ENCODE measurements at places on chromosomes 5 and 9.

GRCh38 chr5:133565993-133566392, 46.3 kb downstream of the FSTL4 start:
- DNase-seq = peak; percentile 46

GRCh38 chr5:103866169-103866568, 303.6 kb upstream of the NUDT12 start:
- no peak for DNase-seq

DNA sequence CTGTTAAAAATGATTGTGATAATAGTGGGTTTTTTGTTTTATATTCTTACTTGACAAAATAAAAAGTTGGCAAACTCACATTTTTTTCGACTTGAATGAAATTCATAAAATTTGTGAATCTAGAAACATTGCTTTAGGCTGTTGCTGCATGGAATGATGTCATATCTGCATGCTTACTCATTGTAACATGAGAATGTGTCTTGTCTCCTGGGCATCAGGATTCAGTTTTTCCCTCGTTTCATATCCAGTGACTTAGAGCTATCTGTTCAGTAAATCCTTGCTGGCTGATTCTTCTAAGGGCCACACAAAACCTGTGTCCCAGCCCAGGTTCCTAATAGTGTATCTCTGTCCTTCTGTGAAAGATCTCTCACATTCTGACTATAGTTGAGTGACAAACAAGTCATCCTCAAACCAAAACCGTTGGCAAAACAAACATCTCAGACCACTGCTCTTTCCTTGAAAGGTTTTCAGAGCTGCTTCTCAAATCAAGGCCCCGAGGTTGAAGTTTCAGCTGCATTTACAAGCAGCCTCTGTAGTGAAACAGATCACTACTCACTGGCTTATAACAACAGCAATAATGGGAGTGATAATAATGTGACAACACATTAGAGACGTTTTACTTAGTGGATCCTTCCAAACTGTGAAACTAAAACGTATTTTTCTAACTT, 95.0 kb downstream of the NPR3 start:
- DNase-seq = peak; percentile 70

- DNase-seq = peak; percentile 77
Measured at GRCh38 chr9:87714819-87715218, 11.1 kb upstream of the CTSL start.

GRCh38 chr5:111225926-111226325, 1.7 kb downstream of the CAMK4 start:
- no peak for DNase-seq

DNA sequence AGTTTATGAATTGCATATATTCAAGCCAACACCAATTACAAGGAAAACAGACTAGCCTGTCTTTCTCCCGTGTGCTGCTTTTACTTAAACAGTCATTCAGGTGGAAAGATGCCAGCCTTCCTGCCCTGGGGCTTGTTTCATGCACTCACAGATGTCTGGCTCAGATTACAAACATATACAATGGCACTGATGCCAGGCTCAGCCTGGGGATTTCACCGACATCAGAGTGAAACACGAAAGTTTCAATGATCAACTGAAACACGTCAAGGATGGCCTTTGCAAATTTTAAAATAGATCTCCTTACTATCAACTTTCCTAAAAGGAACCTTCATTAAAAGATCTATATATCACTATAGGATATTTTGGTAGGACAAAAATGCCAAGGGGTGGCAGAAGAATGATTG, 1576.5 kb downstream of the EFNA5 start:
- no peak for DNase-seq

DNA sequence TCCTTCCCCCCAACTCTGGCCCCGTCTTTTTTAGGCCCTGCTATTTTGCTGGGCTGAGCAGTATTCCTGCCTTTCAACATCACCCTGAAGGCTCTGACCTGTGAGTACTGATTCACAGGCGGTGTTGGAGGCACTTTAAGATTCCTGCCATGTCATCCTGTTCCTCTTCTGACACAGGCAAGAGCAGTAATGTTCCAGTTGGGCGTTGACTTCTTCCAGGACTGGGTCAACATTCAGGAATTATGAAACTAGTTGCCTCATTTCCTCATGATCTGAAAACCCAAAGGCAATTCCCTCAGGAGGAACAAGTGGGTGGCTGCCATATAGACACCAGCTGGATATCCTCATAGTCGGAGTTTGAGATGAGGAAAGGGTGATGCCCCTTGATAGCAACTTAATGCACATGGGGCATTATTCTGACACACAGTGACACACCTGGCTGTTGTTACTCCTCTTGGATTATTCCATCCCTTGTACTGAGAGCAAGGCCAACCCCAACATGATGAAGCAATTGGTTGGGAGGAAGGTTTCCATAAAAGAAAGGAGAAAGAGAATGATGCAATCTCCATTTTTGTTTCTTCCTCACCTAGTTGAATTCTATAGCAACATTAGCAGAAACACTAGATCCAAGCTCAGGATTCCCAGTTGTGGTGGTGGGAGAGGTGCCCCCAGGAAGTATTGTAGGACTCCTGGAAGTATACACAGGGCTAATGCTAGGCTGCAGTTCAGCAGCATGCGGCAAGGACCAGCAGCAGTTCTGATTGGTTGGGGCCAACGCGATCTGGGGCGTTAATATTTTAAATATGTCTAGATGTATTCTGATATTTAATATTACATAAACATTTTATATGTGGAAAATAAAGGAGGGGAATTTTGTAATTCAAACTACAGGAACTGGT, 19.6 kb upstream of the GLRX start:
- no peak for DNase-seq

DNA sequence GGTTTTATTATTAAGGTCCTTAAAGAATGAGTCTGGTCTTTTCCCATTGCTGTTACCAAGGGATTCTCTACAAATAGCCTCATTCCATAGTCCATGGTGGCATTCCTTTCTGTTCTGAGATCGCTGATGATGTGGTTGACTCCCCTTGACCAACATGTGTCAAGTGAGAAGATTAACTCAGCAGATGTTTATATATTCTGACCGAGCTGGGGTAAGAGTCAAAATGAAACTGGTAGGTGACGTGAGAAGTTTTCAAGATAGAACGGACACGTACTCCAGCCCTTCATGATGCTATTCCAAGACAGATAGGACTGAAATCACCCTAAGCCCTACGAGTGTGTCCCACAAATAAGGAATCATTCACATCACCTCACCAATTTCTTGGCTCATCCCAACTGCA, 155.5 kb upstream of the WWC1 start:
- no peak for DNase-seq

DNA sequence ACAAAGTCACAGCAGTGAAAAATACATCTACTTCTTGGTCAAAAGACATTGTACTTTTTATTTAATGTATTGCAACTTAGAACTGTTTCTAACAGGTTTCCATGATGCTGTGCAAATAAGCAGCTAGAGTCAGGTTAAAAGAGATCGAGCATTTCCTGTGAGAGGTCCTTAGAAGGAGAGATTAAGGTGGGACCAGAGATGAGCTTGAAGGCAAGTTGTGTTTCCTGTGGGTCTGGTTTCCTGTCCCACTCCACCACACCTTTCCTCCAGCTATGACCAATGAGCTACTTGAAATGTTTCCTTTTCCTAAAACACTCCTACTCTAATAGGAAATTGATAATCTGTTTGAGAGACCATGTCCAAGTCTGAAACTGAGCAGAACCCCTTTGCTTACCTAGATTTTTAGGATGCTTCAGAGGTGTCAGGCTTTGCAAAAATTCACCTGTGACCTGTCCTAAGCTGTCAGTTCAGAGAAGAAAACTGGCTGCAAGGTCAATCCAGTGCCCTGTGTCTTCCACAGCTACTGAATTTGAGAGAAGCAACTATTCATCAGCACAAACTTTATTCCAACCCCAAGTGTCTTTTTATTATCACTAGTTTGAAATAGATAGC, 13.1 kb upstream of the RLN1 start:
- DNase-seq = no peak

DNA sequence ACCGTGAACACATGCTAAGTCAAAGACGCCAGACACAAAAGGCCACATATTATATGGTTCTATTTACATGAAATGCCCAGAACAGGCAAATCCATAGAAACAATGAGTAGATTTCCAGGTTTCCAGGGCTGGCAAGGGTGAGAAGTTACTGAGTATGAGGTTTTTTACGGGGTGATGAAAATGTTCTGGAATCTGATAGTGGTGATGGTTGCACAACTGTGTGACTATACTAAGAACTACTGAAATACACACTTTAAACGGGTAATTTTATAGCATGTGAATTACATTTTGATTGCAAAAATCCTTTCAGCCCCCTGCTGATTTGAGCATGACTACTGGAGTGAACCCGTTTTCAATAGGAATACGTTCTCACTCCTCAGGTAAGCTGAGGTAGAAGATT, 46.7 kb upstream of the TBC1D9B start:
- no peak for DNase-seq

DNA sequence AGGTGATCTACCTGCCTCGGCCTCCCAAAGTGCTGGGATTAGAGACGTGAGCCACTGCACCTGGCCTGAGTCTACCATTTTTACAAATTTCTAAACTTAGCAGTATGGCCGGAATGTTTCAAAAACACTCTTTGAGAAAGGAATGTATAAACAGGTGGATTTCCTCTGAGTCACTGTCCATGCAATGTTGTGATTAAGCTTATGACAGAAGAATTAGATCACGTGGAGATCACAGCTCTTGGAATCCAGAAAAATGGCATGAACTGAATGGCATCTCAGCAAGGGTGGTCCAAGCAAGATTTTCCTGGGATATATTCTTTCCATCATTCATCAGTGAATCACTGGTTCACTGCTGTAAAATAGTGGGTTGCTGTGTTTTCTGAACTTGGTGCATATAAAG, 865.0 kb downstream of the PTPRD start:
- no peak for DNase-seq

DNA sequence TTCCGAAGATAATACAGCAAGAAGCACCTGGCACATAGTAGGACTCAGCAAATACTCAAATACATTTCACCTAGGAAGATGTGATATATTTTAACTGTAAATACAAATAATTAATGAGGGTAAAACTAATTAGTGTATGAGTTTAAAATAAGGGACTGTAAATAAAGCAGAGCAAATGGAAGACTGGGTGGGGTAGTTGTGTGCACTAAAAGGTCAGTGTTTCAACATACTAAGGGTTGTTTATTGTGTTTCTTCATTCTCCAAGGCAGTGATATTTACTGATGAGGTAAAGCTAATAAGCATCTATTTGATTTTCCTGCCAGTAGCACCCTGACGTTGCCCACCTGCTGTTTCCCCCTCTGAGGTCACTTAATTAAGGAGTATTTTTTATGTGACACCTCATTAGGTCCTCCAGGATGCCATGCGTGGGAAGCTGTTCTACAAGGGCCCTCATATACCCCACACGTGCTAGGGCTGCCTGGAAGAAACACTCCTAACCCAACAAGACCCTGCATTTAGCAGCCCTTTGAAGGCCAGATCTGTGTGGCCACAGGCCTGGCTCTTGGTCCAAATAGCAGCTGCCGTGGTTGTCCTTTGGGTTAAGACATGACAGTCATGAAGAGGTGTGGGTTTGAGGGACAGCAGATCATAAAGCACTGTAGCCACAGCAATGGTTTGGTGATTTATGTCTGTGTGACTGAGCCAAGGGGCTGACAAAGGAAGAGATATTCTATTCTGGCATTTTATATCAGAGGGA, 97.5 kb upstream of the RPS23 start:
- DNase-seq = peak; percentile 94

DNA sequence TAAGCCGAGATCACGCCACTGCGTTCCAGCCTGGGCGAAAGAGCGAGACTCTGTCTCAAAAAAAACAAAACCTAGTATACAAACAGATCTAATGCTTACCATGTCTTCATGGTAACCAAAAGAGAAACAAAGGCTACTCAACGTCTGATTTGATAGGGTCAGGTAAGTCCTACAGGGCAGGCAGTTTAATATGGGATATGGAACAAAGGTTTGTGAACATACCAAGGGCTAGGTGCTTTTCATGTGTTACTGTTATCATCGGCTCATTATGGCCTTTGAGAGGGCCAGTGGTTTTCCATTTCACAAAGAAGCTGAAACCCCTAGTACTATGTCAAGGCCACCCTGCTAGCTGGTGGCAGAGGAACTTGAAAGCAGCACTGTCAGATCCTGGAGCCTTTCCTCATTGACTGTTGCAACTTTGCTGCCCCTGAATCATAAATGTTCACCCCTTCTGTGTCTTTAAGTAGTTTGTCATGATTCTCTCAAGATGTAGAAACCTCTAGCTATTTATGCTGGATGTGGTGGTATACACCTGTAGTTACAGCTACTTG, 5.1 kb downstream of the IQGAP2 start:
- no peak for DNase-seq

- DNase-seq = no peak
Measured at GRCh38 chr9:127278372-127278771, 13.8 kb downstream of the GARNL3 start.

- DNase-seq = peak; percentile 78
Measured at GRCh38 chr5:96080557-96080956, 118.9 kb upstream of the ELL2 start.

DNA sequence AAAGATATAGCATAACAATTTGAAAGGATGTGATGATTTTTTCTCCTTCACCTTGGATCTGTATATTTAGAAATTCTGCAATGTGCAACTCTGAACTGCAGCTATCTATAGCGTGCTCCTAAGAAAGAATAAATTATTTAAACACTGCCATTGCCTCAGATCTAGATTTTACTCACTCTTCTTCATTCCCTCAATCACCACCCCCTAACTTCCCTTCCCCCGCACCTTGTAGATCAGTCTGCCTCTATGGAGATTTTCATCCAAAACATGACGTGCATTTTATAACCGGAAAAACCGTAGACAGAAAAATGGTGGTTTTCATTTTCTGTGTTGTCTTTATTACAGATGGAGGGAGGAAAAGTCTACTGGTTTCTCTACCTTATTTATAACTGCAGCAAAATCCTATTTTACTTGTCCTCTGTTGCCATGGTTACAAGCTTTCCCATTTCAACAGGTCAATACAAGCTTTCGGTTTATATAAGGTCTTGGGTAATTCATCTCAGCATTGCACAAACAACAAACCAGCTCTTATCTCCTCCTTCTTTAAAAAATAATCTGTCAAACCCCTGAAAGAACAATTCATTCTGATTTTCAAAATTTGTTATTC, 480.0 kb downstream of the TAF11L14 start:
- no peak for DNase-seq

GRCh38 chr5:135651156-135651555, 72.4 kb upstream of the CXCL14 start:
- DNase-seq = no peak

DNA sequence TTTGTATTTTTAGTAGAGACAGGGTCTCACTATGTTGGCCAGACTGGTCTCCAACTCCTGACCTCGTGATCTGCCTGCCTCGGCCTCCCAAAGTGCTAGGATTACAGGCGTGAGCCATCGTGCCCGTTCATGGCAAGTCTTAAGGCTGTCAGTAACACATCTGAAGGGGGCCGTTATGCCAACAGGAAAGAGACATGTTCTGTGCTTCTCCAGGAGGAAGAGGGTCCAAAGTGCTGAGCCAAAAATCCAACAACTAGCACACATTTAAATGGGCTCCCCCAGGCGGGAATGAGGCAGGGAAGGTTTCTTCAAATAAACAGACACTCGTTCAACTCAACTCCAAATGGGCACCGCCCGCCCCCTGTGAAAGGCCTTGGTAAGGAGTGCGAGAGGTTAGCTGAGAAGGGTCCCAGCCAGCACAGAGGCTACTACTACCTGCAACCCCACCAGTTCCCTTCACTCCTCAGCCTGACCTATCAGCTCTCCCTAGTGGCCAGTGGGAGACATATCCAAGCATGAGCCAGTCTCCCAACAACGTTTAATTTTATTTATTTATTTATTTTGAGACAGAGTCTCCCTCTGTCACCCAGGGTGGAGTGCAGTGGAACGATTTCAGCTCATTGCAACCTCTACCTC, 84.1 kb upstream of the DMRT1 start:
- DNase-seq = peak; percentile 67

- no peak for DNase-seq
Measured at GRCh38 chr9:2214707-2215106, 199.6 kb downstream of the SMARCA2 start.

- DNase-seq = peak; percentile 6
Measured at GRCh38 chr5:122690266-122690665, 84.6 kb upstream of the SNX2 start.
